ENCODE measurements at places on chromosomes 1 and 21.

GRCh38 chr1:147647796-147648633 is 22.3 kb downstream of the ACP6 start:
- no peak for DNase-seq

DNA sequence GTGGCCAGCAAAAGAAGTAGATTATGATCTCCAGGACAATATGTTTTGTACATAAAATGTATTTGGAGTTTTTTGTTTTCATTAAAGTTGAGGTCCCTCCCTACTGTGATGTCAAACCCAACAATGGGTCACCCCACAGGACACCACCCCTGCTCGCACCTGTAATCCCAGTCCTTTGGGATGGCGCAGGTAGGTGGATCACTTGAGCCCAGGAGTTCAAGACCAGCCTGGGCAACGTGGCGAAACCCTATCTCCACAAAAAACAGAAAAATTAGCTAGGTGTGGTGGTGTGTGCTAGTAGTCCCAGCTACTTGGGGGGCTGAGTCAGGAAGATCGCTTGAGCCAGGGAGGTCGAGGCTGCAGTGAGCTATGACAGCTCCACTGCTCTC is 9.0 kb downstream of the ZBTB17 start:
- no peak for DNase-seq

DNA sequence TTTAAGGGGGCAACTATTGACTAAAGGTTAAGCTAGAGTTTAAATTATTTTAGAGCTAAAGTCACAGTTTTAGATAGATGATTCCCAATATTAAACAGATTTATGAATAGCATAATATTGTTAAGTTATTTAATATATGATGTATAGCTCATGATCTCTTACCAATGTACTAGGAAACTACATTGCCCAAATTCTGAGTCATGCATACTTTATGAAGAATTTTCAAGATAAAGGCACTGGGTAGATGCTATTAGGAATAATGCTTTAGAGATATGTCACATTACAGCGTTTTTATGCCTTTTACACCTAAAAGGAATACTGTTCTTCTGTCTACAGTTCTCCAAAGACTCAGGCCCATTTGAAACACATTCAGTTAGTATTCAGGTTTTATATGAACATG is 215.1 kb downstream of the NCAM2 start:
- no peak for DNase-seq

DNA sequence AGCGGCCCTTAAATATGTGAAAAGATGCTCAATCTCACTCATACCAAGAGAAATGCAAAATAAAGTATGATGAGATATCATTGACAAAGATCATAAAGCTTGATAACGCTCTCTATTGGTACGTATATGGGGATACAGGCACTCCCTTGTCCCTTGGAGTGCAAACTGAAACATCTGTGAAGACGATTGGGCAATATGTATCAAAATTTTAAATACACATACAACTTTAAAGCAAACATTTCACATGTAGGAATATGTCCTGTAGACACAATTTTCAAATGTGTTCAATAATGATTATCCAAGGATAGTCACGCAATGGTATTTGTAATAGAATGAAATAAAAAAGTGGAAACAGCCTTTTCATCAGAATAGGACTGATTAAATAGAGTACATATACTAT is 2.0 kb upstream of the GJB3 start:
- no peak for DNase-seq

GRCh38 chr1:4674676-4675075 is 20.3 kb downstream of the AJAP1 start:
- DNase-seq: no peak

DNA sequence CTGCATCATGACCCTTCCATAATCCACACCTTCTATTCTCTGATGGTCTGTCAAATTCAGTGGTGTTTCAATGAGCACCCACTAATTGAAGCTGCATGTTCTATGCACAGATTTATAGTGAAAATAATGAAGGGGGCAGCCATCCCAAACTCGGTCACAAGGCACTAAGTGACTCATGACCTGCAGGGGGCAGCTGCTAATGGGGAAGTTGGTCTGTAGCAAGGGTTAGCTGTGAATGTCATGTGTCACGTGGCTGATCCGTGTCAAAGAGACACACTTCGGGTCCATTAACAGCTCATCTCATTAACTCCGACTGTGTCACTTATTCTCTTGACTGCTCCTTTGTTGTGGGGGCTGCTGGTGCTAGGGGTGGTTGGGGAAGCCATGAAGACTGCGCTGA is 306.6 kb downstream of the PCP4 start:
- no peak for DNase-seq

DNA sequence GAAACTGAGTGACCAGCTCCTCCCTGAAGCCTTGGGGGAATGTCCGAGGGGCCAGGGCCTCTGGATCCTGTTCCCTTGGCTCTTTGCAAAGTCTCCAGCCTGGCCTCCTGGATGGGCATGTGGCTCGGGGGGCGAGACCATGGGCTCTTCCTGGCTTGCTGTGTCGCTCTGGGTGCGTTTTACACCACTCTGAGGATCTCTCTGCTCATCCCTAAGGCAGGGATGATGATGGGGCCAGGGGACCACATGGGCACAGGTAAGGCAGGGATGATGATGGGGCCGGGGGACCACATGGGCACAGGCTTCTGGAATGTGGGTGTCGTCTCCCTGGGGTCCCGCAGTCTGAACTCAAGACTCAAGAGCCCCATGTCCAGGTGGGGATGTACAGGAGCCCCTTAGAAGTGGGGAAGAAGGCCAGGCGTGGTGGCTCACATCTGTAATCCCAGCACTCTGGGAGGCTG is 17.7 kb downstream of the TP73 start:
- DNase-seq: no peak

DNA sequence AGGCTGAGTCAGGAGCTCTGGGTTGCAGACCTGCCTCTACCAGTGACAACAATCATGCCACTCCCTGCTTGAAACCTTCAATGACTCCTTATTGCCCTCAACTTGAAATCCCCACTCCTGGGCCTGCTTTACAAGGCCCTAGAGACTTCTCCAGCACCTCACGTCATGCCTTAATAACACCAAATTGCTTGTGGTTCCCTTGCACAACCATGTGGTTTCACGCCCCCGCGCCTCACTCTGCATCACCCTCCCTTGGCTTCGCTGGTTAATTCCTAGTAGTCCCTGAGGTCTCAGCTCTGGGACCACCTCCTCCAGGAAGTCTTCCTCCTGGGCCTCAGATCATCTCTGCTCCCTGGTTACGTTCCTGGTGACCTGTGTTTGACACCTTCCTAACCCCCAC is 33.0 kb downstream of the EPHA2 start:
- DNase-seq: no peak

DNA sequence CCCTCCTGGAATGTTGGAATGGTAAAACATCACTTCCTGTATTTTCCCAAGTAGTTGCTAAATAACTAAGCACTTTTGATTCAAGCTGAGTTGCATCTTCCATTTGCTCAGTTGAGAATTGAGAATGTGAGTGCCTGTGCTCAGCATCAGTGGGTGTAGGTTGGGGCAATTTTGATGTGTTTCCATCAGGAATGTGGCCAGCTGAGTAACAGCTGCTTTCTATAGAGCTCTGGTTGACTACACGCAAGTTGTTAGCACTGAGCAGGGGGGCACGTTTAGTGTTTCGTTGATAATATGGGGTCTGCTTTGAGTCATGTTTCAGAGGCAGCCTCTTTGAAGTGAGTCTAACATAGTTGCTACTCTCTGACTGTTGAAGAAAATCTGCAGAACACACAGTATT is 41.5 kb downstream of the LRRC53 start:
- no peak for DNase-seq

- no peak for DNase-seq
Observed at GRCh38 chr1:39196244-39197215, 8.0 kb upstream of the MACF1 start.

GRCh38 chr1:106584107-106584506 is 472.4 kb upstream of the PRMT6 start:
- no peak for DNase-seq

DNA sequence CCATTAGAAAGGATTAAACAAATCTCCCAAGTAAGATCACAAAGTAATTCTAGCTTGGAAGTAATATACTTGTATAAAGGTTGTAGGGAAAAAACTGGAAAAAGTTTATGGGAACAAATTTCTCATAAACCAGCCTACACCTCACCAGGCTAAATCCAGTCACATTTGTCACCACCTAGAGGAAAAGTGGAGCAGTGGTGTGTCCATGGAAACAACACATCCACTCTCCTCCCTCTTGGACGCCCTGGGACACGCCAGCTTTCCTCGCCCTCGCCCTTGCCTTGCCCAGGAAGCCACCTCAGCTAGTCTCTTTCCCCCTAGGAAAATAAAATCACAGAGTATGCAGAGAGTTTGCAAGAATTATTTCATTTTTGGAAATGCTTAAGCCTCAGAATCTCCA is 2.2 kb downstream of the PALMD start:
- no peak for DNase-seq

DNA sequence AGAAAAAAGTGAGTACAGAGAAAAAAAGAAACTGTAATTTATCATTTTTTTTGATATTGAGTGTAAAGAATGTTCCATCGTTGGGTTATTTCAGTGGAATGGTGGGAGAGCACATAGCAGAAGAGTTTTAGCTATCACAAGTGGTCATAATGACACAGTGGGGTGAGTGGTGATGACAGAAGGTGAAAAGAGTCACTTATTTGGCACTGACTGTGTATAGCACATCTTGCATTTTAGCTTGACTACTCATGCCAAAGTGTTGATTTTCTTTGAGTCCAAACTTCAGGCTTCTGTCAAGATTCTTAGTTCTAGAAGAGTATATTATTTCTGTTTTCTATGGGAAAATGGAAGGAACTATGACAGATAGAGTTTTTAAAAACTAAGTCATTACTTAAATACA is 261.2 kb downstream of the GRIK1 start:
- DNase-seq: no peak

GRCh38 chr21:14771593-14771992 is 225.5 kb upstream of the SAMSN1 start:
- no peak for DNase-seq

- DNase-seq: no peak
Observed at GRCh38 chr1:246147524-246148461, 359.3 kb downstream of the SMYD3 start.

DNA sequence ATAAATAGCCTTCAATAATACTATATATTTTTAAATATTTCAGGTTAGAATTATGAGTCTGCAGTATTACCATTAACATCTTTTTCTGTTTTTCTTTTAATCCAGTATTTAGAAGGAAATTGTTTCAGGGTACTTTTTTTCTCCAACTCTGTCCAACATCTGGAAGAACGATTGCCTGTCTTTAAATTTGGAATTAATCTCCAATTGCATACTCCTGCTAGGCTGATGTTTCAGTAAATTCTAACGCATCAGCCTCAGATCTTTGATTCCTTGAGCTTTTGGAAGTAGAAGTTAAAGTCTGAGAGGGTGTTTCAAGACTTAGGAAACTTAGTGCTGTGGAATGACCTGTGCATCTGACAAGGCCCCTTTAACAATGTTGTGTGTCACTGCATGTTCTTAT is 20.3 kb downstream of the NFIA start:
- no peak for DNase-seq

DNA sequence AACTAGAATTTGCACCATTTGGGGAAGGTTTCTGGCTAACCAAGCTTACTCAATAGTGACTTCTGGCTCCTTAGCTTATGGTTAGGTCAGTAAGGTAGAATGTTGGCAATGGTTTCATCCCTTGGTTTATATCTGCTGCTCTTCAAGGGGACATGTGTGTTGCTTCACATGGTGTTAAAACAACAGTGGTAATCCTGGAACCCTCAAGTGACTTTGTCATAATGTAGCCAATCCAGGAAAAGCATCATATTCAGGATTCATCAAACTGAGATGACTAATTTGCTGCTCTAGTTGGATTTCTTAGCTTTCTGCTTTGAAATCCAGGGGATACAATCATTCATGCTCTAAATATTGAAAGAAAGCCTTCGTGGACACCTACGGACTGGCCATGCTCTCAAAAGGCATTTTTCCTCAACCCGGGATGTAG is 108.7 kb downstream of the RGL1 start:
- no peak for DNase-seq

DNA sequence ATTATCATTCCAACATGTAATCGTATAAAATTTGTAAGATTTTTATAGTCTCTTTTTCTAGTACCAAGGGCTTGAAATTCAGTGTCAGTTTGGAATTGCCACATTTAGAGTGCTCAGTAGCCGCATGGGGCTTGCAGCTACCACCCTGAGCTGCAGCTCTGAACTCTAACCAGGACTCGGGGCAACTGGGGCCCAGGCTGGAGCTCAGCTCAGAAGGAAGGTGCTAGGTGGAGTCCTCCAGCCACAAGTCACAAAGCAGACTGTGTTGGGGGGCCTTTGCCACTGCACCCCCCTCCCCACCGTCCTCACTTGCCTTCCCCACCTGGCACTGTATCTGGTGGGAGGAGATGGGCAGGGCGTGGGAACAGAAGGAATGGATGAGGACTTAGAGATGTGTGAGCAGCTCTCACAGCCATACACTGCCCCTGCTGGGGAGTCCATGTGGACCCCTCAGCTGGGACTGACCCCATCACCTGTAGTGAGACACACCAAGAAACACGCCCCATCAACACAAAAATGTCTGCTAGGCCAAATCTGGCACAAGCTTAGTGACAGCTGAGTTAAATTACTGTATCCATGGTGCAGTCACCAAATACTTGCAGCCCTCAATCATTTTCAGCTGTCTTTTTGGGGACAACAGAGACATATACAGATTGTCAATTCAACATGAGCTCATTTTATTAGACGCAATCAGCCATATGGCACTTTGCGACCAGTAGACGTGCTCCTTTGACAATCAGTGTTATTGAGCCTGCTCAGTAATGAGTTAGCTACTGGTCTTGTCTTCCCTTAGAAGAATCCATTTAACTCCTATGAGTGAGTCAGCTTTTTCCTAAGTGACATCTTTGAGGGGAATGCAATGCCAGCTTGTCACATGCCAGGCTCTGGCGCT is 241.7 kb upstream of the RAB4A start:
- no peak for DNase-seq

DNA sequence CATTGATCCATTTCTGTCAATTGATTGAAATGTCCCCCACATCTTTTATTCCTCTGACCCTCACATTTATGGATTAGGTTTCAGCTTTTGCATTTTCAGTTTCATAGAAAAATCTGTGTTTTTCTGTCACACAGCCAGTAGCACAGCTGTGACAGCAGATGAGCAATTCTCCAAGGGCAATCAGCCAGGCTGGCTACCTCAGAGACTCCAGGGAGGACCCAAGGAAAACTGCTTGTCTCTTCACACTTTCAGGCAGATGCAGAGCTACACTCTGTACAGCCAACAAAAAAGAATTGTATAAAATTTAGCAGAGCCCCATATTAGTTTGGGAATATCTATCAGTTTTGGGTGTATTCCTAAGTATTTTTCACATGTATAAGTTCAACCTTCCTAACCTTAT is 257.2 kb downstream of the LRRC7 start:
- no peak for DNase-seq

DNA sequence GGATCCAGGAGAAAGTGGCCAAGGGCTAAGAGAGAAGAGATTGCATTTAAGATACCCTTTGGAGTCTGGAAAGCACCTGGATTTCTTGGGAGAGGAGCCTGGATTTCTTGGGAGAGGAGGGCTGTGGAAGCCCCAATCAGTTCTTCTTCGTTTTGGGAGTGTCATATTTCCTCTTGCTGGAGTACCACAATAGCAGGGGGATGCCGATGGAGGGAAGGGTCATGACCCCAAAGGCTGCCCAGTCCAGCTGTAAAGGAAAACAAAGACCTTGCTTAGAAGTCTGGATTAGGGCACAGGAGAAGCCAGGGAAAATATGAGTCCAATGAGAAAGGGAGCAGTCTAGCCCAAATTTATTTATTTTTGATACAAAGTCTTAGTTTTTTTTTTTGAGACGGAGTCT is 11.3 kb downstream of the SSR2 start:
- DNase-seq: no peak

GRCh38 chr1:212664409-212665199 is 35.0 kb downstream of the BATF3 start:
- no peak for DNase-seq

- no peak for DNase-seq
Observed at GRCh38 chr1:116179964-116180363, 68.8 kb downstream of the MAB21L3 start.
